ENCODE measurements at places on chromosomes 16 and 17.

GRCh38 chr16:10752843-10753523, 9.3 kb downstream of the NUBP1 start:
- DNase-seq: no peak

GRCh38 chr17:2086306-2086705, 31.4 kb downstream of the HIC1 start:
- no peak for DNase-seq

DNA sequence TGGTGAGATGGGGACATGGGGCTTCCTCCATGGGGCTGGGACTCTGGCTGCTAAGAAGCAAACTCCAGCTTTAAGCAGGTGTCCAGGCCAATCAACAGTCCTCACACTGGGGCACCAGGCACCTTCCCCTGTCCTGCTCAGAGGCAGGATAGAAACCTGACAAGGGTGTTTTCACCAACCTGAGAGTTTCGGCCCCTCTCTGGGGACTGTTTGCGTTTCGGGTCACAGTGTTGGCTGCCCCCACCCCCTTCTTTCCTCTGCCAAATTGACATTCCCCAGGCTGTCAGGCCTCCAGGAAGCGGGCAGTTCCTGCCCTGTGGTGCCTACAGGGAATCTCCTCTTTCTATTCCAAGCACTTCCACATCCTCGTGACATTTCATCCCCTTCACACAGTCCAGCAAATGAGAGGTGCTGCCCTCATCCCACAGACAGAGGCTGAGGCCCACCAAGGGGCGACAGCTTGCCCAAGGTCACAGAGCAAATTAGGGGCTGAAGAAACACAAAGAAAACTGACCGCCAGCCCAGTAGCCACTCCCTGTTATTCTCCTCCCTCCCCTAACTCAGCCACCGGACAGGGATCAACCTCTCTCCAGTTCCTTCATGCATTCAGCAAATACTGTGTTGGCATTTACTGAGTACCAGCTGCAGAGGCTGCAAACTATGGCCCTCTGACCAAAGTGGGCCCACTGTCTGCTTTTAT, 38.0 kb downstream of the MMP15 start:
- no peak for DNase-seq

DNA sequence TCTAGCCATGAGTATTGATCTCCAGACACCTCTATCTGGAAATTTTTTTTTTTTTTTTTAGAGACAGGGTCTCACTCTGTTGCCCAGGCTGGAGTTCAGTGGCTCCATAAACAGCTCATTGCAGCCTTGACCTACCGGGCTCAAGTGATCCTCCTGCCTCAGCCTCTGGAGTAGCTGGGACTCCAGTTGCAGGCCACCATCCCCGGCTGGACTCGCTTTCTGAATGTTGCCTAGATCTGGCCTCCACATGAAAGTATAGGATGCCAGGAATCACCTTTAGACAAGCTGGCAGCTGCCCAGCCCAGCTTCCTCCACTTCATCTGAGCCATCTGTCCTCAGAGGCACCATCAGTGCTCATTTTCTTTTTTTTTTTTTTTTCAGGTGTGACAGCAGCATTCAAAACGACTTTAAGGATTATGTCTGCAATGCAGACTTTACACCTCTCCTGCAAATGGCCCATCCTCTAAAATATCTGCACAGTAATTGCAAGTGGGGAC, 6.4 kb upstream of the PRR14 start:
- no peak for DNase-seq

DNA sequence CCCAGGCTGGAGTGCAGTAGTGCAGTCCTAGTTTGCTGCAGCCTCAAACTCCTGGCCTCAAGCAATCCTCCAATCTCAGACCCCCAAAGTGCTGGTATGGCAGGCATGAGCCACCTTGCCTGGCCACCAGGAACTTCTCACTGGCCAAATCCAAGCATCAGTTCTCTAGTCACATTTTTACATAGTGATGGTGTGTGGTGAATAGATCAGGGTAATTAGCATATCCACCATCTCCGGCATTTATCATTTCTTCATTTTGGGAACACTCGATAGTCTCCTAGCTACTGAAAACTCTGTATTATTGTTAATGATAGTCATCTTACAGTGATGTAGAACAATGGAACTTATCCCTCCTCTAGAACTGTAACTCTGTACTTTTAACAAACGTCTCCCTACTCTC, 58.3 kb downstream of the RAB11FIP4 start:
- no peak for DNase-seq

GRCh38 chr17:57853695-57854094, 3.9 kb upstream of the MRPS23 start:
- no peak for DNase-seq

Data from brain microvascular endothelial cell (primary cell).